ENCODE measurements at places on chromosomes 1 and 21.

DNA sequence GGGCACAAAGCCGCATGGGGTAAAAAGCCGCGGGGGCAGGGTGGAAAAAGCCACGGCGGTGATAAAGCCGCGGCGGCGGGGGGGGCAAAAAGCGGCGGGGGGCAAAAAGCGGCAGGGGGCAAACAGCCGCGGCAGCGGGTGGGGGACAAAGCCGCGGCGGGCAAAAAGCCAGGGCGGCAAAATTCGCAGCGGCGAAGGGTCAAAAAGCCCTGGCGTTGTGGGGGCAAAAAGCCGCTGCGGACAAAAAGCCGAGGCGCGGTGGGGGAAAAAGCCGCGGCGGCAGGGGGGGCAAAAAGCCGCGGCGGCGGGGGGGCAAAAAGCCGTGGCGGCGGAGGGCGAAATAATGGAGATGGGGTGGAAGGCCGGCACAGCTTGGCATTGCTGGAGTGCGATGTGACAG is 3902.9 kb downstream of the SRGAP2C start:
- DNase-seq = no peak

DNA sequence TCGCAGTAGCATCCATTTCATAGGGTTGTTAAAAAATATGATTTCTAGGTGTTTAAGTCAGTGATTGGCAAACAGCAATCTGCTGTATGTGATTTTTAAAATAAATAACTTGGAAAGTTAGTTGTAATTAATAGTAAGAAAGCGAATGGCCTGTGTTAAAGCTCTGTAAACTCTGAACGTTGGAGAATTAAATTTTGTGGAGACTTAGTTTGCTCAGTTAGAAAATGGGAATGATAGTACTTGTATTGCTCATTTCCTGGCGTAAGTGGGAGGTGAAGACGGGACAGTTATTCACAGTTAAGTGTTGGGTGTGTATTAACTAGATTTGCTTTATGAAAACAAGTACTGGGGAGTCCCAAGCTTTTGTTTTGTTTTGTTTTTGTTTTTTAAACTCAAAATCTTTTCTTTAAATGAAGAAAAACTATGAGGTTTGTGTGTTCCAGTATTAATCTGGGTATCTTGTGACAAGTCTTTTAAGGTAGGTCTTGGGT is 995 bp downstream of the CACYBP start:
- DNase-seq = peak; percentile 24

- DNase-seq = no peak
Observed at GRCh38 chr1:40392221-40392620, 18.7 kb downstream of the SMAP2 start.

- DNase-seq = no peak
Observed at GRCh38 chr1:224300346-224300745, 29.6 kb downstream of the NVL start.

DNA sequence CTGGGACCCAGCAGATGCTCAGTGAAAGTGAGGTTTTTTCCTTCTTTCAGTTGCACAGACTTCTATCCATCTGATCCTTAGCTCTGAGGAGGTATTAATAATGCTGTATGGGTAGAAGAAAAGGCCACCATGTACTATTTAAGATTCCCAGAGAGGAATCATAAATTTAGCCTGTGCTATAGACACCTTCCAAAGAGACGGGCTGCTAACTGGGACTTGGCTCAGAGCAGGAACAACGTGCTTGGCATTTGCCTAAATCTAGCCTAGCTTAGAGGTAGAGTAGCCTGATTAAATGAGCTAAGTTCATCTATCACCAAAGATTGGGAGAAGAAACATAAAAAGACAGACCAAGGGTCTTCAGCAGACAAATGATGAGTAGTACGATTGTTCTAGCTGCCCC is 176.9 kb upstream of the BEND5 start:
- no peak for DNase-seq

- DNase-seq = no peak
Observed at GRCh38 chr21:39613041-39613934, 548 bp downstream of the B3GALT5 start.

- DNase-seq = no peak
Observed at GRCh38 chr1:162772571-162773154, 17.8 kb upstream of the HSD17B7 start.

DNA sequence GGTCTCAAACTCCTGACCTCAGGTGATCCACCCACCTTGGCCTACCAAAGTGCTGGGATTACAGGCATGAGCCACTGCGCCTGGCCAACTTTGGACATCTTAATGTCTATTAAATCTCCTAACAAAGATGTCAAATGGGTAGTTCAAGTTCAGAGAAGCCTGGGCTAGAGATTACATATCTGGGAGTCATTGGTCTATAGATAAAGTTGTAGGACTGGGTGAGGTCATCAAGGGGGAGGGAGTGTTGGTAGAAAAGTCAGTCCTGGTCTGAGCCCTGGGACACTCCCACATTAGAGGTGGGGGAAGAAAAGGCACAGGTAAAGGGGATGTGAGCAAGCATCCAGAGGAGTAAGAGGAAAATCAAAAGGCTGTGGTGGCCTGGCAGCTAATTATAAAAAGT is 6.6 kb downstream of the UBIAD1 start:
- DNase-seq = no peak

- no peak for DNase-seq
Observed at GRCh38 chr1:20483833-20484518, 2.0 kb downstream of the CAMK2N1 start.

GRCh38 chr1:61313906-61314422 is 231.6 kb downstream of the NFIA start:
- no peak for DNase-seq

DNA sequence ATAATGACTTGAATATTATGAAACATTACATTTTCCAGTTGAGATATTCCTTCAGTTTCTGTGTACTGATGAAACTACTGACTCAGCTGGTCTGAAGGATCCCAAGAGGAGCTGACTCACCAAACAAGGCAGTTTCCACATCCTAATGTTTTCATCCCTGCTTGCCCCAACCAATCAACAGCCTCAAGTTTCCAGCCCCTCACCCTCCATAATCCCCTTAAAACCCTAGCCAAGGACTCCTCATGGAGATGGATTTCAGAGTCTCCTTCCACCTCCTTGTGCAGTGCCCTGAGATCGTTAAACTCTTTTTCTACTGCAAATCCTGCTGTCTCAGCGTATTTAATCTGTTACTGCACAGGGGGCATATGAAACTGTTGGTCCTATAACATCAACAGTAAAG is 83.1 kb upstream of the HAO2 start:
- DNase-seq = peak; percentile 7

- DNase-seq = no peak
Observed at GRCh38 chr1:225816643-225817538, 7.0 kb downstream of the EPHX1 start.

DNA sequence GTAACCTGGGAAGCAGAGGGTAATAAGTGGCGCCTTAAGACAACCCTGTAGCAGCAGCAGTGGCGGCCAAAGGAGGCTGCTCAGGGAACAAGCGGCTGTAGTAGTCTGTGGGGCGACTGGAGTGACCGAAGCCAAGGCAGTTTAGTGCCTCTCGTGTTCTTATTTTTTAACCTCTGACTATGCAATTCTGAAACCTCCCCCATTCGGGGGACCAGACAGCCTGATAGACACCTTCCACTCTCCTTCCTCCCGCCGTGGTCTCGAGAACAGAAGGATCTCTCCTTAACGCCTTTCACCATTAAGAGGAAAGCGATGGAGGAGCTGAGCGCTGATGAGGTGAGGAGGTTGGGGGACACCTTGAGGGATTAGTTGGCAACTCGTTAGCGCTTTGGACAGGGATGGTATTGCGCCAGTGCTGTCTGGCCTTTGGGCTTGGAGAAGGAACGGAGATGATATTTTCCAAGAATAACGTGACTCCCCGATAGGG is 644 bp downstream of the UBE4B start:
- DNase-seq = peak; percentile 29

All from inflammatory macrophage treated with lipopolysaccharide for 4 hours (primary cell).